Stimulated activated naive CD4-positive, alpha-beta T cell (primary cell): ENCODE measurements at places on chromosomes 6 and 20.

- no peak for DNase-seq
Measured at GRCh38 chr6:55632953-55633352, 54.0 kb upstream of the HMGCLL1 start.

DNA sequence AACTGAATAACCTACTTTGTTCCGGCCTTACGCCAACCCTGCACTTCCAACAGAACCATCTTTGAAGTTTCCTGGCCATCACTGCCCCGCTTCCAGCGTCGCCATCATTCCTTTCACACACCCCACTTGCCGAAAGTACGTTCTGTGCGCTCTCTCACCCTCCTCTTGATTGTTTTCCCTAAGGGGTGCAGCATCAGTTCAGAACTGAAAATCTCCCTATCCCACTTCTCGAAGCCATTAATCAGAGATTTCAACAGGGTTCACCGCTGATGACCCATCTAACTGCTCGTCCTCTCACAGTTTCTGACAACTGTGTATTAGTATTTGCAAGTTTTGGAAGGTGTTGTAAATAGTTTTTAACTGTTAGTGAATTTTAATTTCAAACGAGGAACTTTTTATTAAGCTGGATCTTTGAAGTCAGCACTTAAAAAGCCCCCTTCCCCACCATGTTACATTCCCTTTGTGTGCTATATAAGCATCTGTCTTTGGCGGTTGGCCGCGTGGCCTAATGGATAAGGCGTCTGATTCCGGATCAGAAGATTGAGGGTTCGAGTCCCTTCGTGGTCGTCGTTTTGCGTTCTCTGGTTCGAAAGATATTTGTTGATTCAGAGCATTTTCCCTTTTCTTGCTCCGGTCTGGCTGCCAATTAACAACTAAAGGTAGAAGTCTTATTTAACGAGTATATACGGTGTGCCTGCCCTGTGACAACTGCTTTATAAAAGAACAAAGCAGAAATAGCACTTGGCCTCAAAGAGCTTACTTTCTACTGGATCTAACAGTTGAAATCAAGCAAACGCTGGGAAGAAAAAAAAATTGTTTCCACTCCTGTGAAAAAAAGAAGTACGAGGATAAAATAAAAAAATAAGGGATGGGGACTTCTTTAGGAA is 42.6 kb downstream of the TRIM27 start:
- DNase-seq = peak; percentile 42

DNA sequence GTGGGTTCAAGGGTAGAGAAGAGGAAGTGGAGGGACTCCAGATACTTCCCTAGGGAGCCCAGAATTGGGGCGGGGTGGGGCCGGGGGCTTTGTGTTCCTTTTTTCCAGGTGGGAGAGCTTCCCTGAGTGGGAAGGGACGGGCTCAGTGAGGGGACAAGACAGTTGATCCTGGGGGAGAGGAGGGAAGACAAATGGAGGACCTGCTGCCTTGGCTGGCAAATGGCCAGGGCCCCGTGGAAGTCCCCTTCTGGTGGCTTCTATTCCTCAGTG is 2.6 kb downstream of the CTSZ start:
- peak; percentile 50 for DNase-seq

- DNase-seq = no peak
Measured at GRCh38 chr6:151275121-151275520, 35.4 kb downstream of the AKAP12 start.

DNA sequence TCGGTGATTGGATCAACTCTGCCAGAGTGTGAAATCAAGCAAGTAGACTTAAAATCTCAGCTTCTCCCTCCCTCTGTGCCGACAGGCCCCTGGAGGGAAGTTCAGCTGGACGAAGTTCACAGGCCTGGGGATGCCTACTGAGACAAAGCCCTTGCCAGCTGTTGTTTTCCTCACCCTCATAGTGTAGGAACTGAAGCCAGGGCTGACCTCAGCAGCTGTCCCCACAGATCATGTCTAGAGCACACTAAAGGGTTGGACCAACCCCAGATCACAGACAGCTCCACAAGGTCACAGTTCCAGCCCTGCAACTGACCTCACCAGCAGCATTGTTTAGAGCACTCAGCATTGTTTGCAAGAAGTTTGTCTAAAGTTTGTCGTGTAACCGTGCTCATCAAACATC is 261.9 kb upstream of the ECI2 start:
- DNase-seq = no peak

- no peak for DNase-seq
Measured at GRCh38 chr6:65627015-65627414, 80.0 kb downstream of the EYS start.

GRCh38 chr6:26094036-26094435 is 6.8 kb downstream of the HFE start:
- no peak for DNase-seq
